HepG2 (cell line): ENCODE measurements at places on chromosomes 4 and X. TPM values are rescaled to one million over a fixed set of nuclear protein-coding genes. Genes with fewer than 3 reads are reported as not detected.

GRCh38 chr4:95212692-95213091 lies 336.1 kb downstream of the UNC5C start:
- H3K27me3 ChIP-seq, result peaks cover 27% of the 10 kb centered on the region
- H3K4me1 ChIP-seq, result no peaks in the 10 kb centered on the region
- H3K36me3 ChIP-seq, result no peaks in the 10 kb centered on the region
- no peak for DNase-seq
- H3K4me3 ChIP-seq, result no peak overlapping the region
- no peak overlapping the region for H3K27ac ChIP-seq

UPF3B gene
- polyA plus RNA-seq, result 4.6 and 5.2 TPM in 2 replicates

GJB1 gene
- polyA plus RNA-seq, result 161 and 197 TPM in 2 replicates

GAK gene
- 17.5 and 22.2 TPM in 2 replicates for polyA plus RNA-seq

ODAPH gene
- polyA plus RNA-seq, result 0.50 TPM in 1 of 2 replicates, not detected in the other

PAGE5 gene
- polyA plus RNA-seq, result not detected in 2 replicates

DNA sequence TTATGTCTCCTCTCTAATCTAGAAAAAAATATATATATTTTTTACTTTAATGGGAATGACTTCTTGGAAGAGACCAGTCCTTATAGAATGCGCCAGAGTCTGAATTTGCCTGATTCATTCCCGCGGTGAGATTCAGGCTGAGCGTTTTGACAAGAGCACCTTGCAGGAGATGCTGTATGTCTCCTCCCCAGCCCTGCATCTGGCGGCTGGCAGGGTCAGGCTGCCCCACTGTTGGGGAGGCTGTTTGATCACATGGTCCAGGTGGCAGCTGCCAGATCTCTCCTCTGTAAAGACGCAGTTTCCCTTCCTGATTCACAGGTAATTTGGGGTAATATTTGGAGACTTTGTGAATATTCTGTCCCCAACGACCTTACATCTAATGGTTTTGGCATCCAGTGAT lies 9.7 kb downstream of the PDZD4 start:
- peaks cover 4% of the 10 kb centered on the region for H3K27me3 ChIP-seq
- DNase-seq, result no peak
- H3K36me3 ChIP-seq, result no peaks in the 10 kb centered on the region
- H3K4me3 ChIP-seq, result no peak overlapping the region
- H3K4me1 ChIP-seq, result 0 out of 2 replicates have a peak, but pooled peaks cover 6% of the 10 kb centered on the region

DNA sequence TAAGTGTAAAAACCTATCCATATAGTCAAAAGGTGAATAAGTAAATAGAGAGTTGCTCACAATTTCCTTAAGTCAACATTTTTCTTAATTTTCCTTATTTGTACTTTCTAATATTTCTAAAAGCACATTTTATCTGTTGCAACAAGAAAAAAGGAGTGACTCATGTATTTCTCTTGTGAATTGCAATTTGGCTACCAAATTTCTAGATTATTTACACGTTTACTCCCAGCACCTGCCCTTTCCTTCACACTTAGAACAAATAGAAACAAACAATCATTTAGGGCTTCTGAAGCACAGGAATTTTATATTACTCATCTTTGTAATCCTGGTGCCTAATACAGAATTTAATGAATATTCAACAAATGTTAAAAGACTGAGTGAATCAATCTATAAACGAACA lies 22.2 kb downstream of the BTC start:
- DNase-seq, result no peak
- H3K27me3 ChIP-seq, result no peaks in the 10 kb centered on the region
- H3K4me1 ChIP-seq, result peaks cover 11% of the 10 kb centered on the region
- no peaks in the 10 kb centered on the region for H3K36me3 ChIP-seq

RAB9B gene
- 0.04 TPM in 1 of 2 replicates, not detected in the other for polyA plus RNA-seq

DNA sequence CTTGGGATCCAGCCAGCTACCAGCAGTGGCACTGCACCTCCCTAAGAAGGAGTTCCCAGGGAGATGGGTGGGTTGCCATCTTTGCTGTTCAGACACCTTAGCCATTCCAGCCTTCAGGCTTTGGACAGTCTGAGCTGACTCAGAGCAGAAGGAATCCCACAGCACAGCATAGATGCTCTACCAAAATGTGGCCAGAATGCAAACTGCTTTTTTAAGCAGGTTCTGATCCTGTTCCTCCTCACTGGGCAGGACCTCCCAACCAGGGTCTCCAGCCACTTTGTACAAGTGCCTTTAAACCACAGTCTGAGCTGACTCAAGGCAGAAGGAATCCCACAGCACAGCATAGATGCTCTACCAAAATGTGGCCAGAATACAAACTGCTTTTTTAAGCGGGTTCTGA lies 209.0 kb downstream of the NPNT start:
- peaks cover 45% of the 10 kb centered on the region for H3K36me3 ChIP-seq
- no peaks in the 10 kb centered on the region for H3K27me3 ChIP-seq
- no peak for DNase-seq
- H3K4me1 ChIP-seq, result no peaks in the 10 kb centered on the region
- H3K27ac ChIP-seq, result no peak overlapping the region

GRCh38 chrX:108049649-108050048 lies 4.8 kb downstream of the VSIG1 start:
- DNase-seq, result no peak
- H3K27ac ChIP-seq, result no peak overlapping the region
- H3K4me1 ChIP-seq, result no peaks in the 10 kb centered on the region
- H3K27me3 ChIP-seq, result no peaks in the 10 kb centered on the region
- H3K4me3 ChIP-seq, result no peak overlapping the region

- H3K27ac ChIP-seq, result no peak overlapping the region
- H3K36me3 ChIP-seq, result no peaks in the 10 kb centered on the region
- peak; percentile 1 for DNase-seq
- no peaks in the 10 kb centered on the region for H3K4me1 ChIP-seq
- no peak overlapping the region for H3K4me3 ChIP-seq
These were observed 57.3 kb upstream of the TCEAL2 start for GRCh38 chrX:102067966-102068723.

GRCh38 chrX:31168551-31168950 lies 96.7 kb upstream of the FTHL17 start:
- H3K27ac ChIP-seq, result no peak overlapping the region
- peaks cover 22% of the 10 kb centered on the region for H3K4me1 ChIP-seq
- H3K27me3 ChIP-seq, result no peaks in the 10 kb centered on the region

DNA sequence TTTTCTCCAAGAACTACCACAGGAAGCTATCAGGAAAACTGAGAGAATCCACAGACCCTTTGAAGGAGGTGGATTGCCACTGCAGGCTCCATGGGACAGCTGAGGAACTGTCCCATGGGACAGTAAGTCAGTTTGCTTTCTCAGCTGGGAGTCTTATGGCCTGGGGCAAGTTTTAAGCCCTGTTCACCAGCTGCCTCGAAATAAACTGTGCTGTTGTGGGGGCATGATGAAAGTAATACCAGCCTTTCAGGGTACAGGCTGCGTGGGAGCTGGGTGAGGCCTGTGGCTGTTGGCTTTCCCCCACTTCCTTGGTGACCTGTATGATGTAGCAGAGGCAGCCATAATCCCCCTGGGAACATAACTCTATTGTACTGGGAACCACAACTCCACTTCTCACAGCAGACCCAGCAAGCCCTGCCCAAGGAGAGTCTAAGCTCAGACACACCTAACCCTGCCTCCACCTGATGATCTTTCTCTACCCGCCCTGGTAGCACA lies 452.1 kb downstream of the STPG2 start:
- H3K27me3 ChIP-seq, result no peaks in the 10 kb centered on the region; the same call in 1 of the 2 replicates
- H3K4me1 ChIP-seq, result no peaks in the 10 kb centered on the region
- DNase-seq, result no peak
- no peak overlapping the region for H3K4me3 ChIP-seq

DGAT2L6 gene
- not detected in 2 replicates for polyA plus RNA-seq

- no peak overlapping the region for H3K27ac ChIP-seq
- H3K4me3 ChIP-seq, result no peak overlapping the region
- peaks cover under 1% of the 10 kb centered on the region; the same call in 1 of the 2 replicates for H3K36me3 ChIP-seq
- DNase-seq, result no peak
- no peaks in the 10 kb centered on the region for H3K4me1 ChIP-seq
These were observed 156.5 kb downstream of the WDFY3 start for GRCh38 chr4:84809946-84810345.

DAPP1 gene
- not detected in 2 replicates for polyA plus RNA-seq

MORF4L2 gene
- polyA plus RNA-seq, result 312 and 358 TPM in 2 replicates

CFP gene
- 0.01 TPM in 1 of 2 replicates, not detected in the other for polyA plus RNA-seq

DNA sequence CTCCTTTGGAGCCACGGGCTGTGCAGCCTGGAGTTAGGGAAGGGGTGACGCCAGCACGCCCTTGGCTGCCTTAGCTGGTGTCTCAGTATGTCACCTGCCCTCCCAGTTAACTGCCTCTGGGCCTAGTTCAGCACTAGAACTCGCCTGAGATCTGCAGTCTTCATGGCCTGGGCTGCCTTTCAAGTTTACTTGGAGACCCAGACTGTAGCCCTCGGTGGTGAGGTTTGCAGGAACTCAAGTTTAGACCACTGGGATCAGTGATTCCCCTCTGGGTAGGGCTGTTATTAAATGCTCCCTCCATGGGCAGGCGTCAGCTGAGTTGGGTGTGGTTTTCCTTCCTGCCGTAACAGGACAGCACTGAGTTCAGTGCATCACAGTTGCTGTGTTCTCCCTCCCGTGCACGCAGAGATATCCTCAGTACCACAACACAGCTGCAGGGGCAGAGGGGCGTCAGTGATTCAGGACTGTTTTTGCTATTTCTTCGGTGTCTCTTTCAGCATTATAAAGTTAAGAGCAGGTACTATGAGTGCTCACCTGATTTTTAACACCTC lies 30.5 kb downstream of the PLAC8 start:
- H3K4me1 ChIP-seq, result no peaks in the 10 kb centered on the region
- no peak overlapping the region for H3K27ac ChIP-seq
- no peaks in the 10 kb centered on the region for H3K27me3 ChIP-seq
- peaks cover 3% of the 10 kb centered on the region; the same call in 2 of the 3 replicates for H3K36me3 ChIP-seq
- no peak overlapping the region for H3K4me3 ChIP-seq
- no peak for DNase-seq

- no peaks in the 10 kb centered on the region for H3K36me3 ChIP-seq
- H3K27ac ChIP-seq, result no peak overlapping the region
- no peak for DNase-seq
- peaks cover 33% of the 10 kb centered on the region for H3K4me1 ChIP-seq
These were observed 134.2 kb downstream of the SHROOM3 start for GRCh38 chr4:76569225-76569624.

DNA sequence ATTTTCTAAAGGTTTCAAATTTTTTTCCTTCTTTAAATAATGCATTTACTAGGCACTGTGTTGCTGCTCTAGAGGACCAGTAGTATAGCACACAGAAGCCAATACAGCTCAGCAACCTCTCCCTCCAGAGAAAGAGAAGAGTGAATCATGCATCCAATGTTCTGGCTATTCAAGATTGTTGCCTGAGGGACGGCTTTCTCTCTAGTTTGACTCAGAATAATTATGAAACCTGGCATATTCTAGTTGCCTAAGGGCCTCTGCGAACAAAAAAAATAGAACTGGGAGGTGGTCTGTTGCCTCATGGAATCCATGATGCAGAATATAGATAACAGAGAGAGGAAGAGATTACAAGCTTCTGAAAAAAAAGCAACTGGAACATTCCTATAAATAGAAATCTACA lies 1233.3 kb upstream of the PABPC4L start:
- DNase-seq, result no peak
- no peaks in the 10 kb centered on the region for H3K4me1 ChIP-seq
- H3K36me3 ChIP-seq, result no peaks in the 10 kb centered on the region

F8A2 gene
- polyA plus RNA-seq, result not detected in 2 replicates

DNA sequence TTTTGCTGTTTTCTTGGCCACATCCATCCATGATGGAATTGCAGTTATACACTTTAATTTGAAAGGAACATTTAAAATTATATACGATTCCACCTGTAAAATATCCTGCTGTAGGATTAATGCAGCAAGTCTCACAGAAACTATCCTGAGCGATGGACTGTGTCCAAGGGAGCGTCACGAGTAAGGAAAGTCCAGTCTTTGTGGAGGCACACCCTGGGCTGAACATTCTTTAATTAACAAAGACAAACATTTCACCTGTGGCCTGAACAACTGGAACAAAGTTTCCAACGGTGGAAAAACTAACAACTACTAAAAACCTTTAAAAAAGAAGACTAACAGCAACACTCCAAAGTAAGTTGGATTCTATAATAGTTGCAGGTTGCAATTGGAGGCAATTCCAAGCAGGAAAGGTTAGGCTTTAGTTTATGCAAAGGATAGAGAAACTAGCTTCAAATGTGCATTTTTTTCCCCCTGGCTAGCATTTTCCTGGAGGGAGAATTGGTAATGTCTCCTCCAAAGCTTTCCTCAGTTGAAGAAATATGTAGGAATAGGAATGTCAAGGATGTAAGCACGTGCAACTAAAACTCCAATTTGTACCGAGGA lies 11.0 kb downstream of the EREG start:
- H3K4me3 ChIP-seq, result no peak overlapping the region
- no peaks in the 10 kb centered on the region for H3K36me3 ChIP-seq
- H3K27ac ChIP-seq, result no peak overlapping the region
- H3K27me3 ChIP-seq, result no peaks in the 10 kb centered on the region
- DNase-seq, result no peak

GRCh38 chrX:71438750-71439149 lies 72.6 kb downstream of the TAF1 start:
- H3K36me3 ChIP-seq, result no peaks in the 10 kb centered on the region
- no peak for DNase-seq
- H3K4me3 ChIP-seq, result no peak overlapping the region
- no peaks in the 10 kb centered on the region for H3K27me3 ChIP-seq
- H3K27ac ChIP-seq, result no peak overlapping the region

GRCh38 chrX:2691543-2692220 lies 587 bp downstream of the CD99 start:
- H3K27ac ChIP-seq, result peak overlapping the region; percentile 84
- no peaks in the 10 kb centered on the region for H3K36me3 ChIP-seq
- DNase-seq, result no peak
- H3K4me3 ChIP-seq, result peak overlapping the region; percentile 91
- H3K27me3 ChIP-seq, result no peaks in the 10 kb centered on the region

DNA sequence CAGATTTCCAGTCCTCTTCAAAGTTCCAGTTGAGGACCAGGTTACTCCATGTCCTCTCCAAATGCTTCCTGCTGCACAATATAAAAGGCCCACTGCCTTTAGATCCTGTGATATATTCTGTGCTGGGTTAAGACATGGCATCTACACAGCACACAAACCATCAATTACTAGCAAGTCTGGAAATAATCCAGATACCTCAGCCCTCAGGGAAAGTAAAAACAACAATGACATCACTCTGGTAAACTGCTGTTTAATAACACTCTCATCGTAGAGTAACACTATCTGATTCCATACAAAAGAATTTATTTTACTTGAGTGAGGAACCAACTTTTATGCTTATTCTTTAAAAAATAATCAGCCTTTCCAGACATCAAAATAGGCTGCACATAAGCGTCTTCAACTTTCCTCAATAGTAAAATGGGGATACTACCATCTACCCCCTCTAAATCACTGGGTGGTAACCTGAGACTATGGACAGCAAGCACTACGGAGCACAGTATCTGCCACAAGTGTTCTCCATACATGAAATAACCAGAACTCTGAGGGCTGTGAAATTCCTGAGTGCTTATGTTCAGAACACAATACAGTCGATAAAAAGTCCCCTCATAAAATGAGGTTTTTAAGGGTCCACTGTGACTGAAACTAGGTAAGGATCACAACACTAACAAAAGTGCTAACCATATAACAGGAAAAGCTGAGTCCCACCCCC lies 53.4 kb downstream of the ABCG2 start:
- no peak overlapping the region for H3K4me3 ChIP-seq
- H3K27me3 ChIP-seq, result no peaks in the 10 kb centered on the region
- H3K36me3 ChIP-seq, result no peaks in the 10 kb centered on the region
- peak overlapping the region; percentile 18 for H3K27ac ChIP-seq

DNA sequence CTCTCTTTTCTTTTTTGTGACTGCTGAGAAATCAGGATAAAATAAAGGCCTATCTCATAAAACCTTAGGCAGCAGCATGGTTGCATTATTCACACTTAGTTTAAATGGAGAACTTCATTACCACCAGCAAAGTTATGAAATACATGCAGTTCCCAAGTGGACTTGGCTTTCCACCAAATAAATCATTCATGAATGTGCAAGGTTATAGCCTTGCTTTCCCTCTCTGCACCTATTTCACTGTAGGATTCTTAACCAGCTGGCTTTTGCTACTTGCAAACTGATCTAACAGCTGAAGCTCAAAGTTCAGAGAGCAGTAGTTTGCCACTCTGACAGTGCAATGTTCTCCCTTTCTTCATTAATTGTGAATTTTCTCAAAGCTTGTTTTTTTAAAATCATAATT lies 140.1 kb upstream of the SMIM31 start:
- H3K4me1 ChIP-seq, result no peaks in the 10 kb centered on the region
- H3K27ac ChIP-seq, result no peak overlapping the region
